ENCODE measurements at places on chromosomes 7 and 10.

GRCh38 chr10:112663234-112664125, 216.5 kb downstream of the VTI1A start:
- DNase-seq = no peak

- DNase-seq = no peak
Observed at GRCh38 chr10:30993155-30993554, 38.5 kb downstream of the ZNF438 start.

DNA sequence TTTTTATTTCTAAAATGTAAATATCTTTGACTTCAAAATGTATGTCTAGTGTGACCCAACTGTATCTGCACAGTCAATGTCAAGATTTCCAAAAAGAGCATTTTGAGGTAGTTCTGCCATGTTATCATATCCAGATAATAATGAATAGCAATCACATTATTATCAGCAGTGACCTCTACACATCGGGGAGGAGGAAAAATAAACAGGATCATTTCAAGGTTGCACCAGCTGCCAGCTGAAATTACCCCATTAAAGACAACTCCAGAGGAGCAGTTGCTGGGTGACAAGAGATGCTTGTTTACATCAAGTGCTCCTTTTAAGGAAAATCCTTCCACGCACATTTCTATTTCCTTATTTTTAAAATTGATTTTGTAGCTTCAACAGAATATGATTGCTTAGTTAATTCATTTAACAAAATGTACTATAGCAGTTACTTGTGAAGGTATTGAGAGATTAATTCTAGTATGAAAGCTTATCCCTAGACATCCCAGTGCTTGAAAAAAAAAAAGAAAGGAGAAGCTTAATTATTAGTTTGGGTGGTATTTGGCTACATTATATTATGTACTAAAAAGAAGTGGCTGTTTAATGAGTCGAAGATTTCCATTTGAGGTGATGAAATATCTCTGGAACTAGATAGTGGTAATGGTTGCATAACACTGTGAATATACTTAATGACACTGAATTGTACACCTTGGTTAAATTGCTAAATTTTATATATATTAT, 19.3 kb upstream of the SLC35G1 start:
- no peak for DNase-seq

- no peak for DNase-seq
Observed at GRCh38 chr10:94546049-94546900, 687 bp downstream of the HELLS start.

DNA sequence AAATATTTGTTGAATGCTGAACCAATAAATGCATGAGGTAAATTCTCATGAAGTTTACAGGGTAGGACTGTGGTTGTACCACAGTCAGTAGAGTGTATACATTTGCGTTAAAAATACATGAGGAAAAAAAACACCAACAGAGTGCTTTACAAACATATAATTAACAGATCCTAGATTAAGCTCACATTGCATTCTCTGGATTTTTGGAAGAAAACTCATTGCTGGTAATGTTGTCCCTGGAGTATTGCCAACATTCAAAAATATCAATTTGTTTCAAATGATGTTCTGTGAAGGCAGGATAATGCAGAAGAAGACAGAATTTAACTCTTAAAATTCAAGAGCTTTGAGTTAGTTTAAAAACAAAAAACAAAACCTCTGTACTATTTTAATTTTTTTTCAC, 95.5 kb downstream of the MBL2 start:
- DNase-seq = no peak

DNA sequence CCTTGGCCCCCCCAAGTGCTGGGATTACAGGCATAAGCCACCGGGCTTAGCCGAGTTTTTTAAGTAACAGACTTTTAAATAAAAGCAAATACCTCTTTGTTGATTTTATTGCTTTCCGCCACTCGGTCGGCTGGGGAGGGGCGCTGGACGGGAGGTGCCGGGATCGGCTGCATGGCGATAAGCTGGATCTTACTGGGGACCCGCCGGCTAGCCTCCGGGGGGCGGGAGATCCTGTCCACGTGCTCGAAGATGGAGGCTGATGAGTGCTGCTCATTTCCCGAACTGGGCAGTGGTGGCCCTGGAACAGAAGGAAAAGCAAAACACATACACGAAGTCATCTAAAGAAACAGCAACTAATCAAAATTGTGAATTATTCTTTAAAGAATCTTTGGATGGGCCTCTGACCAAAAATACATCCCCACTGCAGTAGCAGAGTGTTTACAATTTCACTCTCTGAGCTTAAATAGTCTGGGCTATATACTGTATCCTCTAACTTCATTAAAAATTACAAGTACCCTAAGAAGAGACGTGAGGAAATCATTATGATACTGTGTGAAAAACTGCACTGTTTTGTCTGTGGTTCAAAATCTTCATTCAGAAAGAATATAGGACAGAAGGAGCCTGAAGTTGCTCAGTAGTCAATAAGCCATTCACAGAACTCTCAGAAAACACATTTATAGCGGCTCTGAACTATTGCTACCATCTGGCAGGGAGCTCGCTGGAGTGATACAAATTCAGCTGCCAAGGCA, 73.2 kb upstream of the ATP6V0A4 start:
- no peak for DNase-seq

- DNase-seq = no peak
Observed at GRCh38 chr7:45073031-45073785, 15.6 kb downstream of the NACAD start.

DNA sequence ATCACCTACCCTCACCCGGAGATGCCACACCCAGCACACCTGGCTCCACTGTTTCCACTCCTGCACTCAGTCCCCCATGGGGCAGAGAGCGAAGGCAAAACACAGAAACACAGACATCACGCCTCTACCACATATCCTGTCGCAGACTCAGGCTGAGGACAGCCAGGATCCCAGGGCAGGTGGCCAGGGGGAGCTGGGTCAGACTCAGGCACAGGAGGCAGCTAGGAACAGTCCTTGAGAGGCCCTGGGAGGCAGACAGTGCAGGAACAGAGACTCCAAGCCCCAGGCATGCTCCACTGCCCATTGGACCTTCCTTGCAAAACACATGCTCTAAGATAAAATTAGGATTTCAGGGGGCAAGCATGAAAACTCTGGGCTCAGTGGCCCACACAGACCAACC, 154.4 kb upstream of the C7orf33 start:
- DNase-seq = no peak

GRCh38 chr7:74202841-74203556, 6.8 kb upstream of the LAT2 start:
- DNase-seq = peak; percentile 39

DNA sequence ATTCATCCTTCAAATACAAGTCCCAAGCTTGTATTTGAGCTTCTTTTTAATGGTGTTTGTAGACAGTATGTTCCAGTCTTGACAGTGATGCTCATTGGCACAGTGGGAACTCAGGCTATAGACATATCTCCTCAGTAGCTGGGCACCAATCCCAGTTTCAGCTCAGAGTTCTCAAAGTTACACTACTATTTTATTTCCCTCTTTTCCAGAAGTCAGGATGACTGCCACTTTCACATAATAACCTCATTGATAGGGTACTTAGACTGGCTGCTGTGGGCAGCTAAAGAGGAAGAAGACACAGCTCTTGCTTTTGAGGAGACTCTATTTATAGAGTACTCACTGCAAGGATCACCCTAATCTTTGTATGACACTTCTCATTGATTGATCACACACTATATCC, 2.4 kb downstream of the GBF1 start:
- DNase-seq = no peak

GRCh38 chr7:130904792-130905191, 170.8 kb upstream of the KLF14 start:
- DNase-seq = no peak

DNA sequence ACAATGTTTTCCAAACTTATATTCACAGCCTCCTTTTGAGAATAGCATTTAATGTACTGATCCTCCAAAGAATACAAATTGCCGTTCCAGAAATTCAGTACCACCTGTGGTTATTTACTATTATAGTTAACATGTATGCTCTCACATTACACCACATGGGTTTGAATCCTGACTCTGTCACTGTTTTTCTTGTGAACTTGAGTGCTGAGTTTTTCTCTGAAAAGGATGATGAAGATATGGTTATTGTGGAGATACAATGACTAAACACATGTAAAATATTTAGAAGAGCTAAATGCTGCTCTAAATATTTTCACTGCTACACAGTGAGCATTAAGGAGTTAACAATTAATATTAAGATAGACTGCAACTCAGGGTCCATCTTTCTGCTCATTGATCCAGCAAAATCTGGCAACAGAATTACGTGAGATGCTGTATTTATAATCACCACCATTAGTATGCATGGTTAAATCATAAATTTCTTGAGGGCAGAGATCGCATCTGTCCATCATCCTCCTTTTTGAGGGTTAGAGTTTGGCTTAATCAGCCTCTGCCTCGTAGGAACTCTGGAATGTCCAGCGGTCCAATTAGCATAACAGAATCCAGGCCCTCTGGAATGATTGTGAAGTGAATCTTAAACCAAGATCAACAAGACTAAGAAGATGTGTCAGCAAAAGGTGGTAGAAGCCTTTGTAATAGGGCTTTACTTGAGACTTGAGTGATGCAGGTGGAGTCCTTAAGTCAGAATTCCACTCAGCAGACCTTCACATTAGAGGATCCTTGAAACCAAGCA, 152.8 kb downstream of the MACC1 start:
- no peak for DNase-seq

DNA sequence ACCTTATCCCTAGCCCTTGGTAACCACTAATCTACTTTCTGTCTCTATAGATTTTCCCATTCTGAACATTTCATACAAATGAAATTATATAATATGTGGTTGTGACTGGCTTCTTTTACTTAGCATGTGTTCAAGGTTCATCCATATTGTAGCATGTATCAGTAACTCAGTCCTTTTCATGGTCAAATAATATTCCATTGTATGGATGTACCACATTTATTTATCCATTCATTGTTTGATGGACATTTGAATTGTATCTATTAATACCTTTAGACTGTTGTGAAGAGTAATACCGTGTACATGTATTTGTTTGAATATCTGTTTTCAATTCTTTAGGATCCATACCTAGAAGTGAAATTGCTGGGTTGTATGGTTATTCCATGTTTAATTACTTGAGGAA, 210.2 kb downstream of the BMPER start:
- no peak for DNase-seq

DNA sequence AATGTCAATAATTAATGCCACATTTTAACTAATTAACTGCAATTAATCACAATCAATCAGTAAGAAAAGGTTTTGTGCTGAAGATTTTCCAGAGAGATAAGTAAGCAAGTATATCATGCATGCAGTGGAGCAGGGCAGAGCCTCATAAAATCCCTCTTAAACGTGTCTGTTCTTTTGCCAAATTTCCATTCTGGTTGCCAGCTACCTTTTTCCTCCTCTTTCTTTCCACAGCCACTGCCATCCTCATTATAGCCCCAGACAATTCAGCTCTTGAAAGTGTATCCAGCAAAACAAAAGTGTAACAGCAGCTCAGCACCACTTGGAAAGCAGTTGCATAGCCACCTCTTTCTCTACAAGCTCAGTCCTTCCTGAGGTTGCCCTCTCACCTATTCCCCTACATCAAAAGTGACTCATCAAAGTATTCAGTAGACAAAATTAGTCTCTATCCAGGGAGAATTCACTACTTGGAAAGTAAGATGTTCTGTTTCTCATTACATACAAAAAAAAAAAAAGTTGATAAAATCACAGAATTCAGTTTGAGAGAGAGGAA, 26.9 kb upstream of the EPHB6 start:
- DNase-seq = no peak

DNA sequence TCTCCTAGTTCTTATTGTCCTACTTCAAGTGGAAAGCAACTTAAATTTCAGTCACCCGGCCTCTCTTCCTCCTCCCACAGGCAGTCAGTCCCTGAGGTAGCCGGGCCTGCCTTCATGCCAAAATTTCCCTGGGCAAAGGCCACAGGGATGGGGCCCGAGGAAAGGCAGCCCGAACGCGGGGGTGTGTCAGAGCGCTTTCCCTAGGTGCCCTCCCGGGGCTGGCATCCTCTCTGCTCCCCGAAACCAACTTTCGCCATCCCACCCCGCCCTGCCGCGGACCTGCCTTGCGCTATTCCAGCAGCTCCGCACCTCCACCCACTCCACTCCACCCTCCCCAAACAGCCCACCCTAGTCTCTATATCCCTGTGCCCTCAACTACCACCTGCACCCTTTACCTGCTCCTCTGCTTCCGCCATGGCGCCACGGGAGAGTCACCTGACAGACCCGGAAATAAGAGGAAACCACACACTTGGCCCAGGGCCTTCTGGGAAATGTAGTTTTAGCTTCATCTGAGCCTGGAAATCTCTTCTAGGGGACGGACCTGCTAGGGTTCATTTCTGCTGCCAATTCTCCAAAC, at the start of gene VPS41:
TSS of gene VPS41 (minus strand) at position 433 of the 577 bp plus-strand sequence. CDS start at position 416, 17 bp downstream.
- DNase-seq = peak; percentile 83

- DNase-seq = no peak
Observed at GRCh38 chr10:22742678-22743077, 28.3 kb upstream of the PIP4K2A start.

DNA sequence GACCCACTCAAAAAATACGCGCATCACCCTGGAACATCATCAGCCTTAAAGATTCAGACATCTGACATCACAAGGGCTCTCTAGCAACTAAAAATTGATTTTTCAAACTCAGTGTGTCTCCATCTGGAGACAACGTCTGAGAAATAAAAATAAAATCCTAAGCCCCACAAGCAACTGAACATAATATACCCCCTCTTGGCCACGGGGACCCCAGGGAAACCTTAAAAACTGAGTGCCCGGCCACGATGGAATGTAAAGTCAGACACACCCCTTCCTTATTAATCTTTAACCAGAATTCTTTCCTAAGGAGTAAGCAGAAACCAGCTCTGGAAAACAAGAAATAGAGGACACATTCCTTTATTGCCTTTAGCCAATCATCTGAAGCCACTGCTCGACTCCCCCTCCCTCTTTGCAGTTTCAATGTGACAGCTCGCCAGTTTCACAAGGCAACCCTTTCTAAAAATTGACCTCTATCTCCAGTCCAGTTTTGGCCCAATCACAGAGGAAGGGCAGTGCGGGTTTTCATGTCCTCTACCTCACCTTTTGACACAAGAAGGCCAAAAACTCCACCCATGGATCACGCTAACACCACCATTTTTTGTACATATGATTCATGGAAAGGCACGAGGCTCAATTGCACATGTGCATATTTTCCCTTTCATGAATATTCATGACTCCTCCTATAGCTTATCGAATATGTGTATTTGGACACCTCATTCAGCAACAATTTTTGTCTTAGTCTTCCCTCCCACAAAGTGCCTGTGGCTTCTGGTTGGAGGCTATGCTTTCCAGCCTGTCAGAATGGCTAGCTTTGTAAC, 24.2 kb downstream of the IFIT3 start:
- DNase-seq = no peak

DNA sequence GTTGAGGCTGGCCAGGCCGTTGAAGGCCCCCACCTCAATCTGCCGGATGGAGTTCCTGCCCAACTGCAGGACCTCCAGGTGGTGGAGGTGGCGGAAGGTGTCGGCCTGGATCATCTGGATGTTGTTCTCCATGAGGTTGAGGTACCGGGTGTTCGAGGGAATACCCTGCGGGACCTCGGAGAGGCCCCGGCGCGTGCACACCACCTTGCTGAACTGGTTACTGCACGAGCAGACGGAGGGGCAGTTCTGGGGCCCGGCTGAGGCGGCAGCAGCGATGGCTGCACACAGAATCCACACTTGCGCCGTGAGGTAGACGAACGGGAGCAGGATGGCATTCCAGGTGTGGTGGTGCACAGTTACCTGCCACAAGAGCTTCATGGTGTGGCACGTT, 979 bp downstream of the LRRC4 start:
- DNase-seq = no peak

- DNase-seq = no peak
Observed at GRCh38 chr7:126426652-126427051, 826.1 kb downstream of the GRM8 start.

Data from CD4-positive, alpha-beta T cell treated with Interleukin-1 beta for 1 hour (primary cell).